ENCODE measurements at places on chromosomes 5 and 9.

GRCh38 chr5:4831325-4831724 lies 308.8 kb upstream of the ADAMTS16 start:
- DNase-seq = no peak

DNA sequence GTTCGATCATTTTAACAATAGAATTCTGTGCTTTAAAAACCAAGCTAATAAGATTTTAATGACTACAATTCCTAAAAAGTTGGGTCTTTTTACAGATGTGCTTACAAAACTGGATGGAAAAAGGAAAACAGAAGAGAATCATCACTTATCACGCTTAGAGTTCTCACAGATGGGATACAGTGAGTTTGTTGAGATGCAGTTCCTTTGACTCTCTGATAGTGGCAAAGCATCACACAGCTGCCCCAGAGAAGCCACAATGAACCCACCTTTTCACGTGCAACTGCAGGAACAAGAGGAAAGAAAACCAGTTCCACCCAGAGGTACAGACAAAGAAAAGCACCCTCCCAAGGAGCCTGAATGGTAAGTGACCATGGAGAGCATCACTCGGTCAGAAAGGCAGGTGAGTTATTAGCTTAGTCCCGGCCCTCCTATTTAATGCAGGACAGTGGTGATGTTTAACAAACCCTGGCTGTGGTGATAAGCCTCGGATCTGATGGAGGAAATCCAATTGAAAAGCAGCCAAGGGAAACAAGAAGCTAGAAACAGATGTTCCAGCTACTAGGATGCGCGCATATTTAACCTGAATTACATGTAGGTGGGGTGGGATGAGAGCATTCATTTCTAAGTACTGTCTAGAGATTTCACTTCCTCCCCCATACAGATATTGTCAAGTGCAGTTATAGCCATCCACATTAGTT lies 167.7 kb downstream of the TARS1 start:
- no peak for DNase-seq

DNA sequence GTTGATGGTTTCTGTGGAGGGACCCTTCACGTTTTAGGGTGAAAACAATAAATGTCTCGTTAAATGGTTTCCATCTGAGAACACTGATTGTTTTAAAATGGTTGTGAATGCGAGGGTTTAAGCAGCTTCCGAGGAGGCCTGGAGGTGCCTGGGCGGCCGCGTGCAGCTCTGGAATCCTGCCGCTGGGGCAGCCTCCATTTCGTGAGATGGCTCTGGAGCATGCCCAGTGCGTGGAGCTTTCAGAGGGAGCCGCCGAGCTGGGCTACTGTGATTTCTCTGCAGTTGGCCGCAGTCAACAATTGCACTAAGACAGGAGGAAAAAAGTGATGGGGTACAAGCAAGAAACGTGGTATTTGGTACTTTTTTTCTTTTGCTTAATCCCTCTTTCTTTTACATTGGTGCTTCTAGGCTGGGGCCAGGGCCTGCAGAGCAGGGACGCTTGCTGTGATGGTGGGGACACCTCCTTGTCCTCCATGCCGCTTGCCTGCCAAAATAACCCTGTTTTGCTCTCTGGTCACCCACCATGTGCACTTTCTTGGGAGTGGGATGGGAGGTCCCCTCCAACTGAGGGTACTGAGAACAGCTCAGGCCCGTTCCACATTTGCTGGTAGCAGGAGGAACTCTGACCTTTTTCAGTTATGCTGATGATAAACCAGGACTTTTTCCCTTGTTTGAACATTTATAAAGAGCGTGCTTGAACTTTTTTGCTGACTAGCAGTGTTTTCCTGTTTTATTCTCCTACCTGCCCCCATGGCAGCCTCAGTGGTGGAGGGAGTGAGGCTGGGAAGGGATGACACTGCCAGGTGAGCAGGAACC lies 47.1 kb downstream of the EHMT1 start:
- no peak for DNase-seq

- peak; percentile 63 for DNase-seq
Observed at GRCh38 chr5:149940077-149940574, 4.5 kb downstream of the PDE6A start.

DNA sequence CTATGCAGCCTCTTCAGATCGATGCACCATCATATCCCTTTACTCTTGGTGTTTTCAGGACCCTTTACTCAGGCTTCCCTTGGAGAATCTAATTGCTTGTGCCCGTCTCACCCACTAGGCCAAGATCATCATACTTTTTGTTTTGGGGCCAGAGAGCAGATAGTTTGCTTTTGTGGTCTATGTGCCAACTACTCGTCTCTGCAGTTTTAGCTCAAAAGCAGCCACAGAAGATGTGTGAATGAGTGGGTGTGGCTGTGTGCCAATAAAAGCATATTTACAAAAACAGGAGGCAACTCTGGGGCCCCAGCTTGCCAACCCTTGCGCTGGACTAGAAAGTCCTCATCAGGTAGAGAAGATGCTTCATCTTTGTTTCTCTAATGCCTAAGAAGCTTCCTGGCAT lies 216.8 kb downstream of the SEMA5A start:
- DNase-seq = no peak

DNA sequence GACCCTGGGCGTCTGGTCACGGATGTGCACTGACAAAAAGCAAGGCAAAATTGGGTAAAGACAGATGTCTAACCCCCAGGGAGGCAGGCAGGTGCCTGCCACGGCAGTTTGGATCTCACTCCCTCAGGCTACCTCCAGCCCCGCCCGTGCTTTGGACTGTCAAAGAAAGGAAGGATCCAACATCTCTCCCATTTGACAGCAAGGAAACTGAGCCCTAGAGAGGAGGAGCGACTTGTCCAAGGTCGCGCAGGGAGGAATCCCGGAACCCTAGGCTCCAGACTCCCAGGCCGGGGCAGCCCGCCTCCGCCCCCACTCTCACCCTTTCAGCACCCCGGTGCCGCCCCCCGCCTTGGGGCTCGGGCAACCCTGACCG lies 376 bp downstream of the GOLGA1 start:
- no peak for DNase-seq

DNA sequence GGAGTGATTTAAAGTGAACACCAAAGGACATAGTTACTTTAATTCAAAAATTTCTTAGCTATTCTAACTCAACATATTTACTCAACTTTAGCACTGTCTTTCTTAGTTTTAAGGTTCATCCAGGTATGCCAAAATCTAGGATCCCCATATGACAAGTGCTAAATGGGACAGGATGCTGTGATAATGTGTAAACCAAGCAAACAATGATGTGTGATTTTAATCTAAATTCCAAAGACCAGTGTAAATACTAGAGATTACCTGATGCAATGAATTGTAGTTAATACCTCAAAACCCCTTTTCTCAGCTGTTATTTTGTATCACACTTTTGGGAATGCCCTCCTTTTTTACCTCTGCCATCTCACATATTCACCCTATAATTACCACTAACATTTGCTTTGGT lies 26.8 kb upstream of the ISOC1 start:
- no peak for DNase-seq

GRCh38 chr5:120779674-120780073 lies 315.6 kb downstream of the PRR16 start:
- peak; percentile 14 for DNase-seq

DNA sequence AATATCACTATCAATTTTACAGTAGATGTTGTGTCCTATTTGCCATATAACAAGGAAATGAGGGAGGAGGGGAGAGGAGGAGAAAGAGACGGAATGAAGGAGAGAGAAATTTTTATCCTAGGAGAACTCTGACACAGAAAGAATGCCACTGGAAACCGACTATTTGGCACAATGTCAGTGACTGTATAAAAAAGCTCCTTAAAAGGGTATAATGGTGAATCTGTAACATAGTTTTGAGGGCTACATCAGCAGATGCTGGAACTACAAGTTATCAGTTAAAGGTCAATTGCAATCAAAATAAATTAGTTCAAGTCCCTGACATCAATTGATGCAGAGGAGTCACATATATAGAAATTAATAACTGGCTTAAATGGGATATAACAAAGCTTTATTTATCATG lies 5.7 kb downstream of the EDIL3 start:
- no peak for DNase-seq

GRCh38 chr9:126293522-126293889 lies 33.1 kb upstream of the MVB12B start:
- DNase-seq = no peak

- no peak for DNase-seq
Observed at GRCh38 chr5:86127696-86128095, 490.0 kb upstream of the COX7C start.

- DNase-seq = no peak
Observed at GRCh38 chr5:106134549-106134948, 1536.2 kb downstream of the EFNA5 start.

DNA sequence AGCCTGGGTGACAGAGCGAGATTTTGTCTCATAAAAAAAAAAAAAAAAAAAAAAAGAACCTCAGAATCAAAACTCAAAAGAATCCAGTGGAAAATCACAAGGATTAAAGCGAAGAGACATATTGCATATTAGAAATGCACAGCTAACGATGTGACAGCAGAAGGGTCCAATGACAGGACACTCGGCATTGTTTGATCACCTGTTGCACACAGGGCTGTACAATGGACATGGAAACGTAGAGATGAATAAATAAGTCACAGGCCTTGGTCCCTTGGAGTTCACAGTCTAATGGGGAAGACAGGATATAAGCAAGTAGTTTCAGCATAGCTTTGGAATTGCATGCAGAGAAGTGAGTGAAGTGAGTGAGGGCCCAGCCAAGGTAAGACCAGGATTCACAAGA lies 25.9 kb upstream of the PIK3R1 start:
- DNase-seq = no peak

GRCh38 chr5:138658676-138659075 lies 83.5 kb upstream of the HSPA9 start:
- DNase-seq = no peak

DNA sequence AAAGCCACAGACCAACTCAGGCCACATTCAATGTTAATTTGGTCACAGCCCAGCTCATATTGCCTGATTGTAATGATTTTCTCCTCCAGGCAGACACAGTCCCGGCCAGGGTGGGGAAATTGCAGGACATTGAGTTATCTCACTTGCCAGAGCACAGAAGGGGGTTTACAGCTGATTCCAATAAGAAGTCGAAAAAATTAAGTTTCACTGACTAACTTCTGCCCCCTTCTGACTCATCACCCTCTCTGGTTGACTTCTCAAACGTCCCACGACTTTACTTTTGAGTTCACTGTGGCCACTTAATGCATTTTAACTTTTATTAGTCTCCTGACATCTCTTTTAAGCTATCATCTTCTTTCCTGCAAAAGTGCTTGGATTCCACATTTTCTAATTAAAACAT lies 321.4 kb upstream of the WWC1 start:
- DNase-seq = no peak

DNA sequence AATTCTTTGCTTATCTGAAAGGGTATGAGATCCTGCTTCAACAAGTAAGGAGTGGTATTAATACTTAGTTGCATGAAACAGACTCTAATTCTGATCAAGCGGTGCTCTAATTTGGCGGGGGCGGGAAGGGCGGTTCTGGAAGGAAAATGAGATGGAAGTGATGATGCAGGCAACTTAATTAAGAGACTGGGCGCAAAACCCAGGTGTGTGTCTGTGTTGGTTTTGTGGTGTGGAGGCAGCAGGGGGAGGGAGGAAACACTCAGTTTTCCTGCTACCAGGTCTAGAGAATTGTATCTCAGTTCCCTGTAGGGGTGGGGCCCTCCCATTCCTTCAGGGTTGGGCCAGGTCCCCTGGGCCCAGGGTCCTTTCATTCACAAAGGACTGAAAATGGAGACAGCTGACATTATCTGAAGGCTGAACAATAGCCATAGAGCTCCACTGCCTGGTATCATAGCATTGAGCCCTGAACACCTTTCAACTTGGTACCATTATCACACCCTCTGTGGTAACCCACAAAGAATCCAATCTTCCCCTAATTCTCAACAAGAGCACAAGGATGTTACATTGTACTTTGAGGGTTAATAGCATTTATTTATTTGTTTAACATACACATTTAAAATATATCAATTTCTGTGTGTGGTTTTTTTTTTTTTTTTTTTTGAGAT lies 17.2 kb upstream of the C5orf47 start:
- DNase-seq = no peak

DNA sequence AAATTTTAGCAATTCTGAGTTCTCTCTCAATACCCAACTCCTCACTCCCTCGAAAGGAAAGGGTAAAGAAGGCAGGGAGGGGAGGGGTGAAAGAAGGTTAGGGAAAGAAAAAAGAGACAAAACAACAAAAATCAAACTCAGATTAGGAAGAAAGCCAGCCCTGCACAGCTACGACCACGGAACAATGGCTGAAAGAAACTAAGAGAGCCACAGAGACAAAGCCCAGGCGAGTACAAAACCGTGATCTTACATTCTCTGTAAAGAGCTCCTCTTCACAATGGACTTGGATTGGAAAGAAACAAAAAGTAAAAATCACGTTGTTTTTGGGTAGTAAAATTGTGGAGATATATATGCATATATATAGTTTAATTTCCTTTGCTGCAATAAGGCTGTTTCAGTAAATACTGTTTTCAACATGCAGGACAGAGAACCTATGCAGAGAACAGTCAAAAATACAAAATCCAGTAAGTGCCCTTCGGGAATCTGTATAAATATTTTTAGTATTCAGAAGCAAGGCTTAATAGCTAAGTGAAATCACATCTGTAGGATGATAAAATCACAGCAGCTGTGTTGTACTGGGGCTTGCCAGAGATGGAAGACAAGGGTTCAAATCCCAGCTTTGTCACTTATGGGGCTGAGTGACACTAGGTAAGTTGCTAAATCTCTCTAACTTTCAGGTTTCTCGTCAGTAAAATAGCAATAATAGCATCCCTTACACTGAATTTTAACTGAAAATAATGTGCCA lies 16.9 kb downstream of the PSMB7 start:
- no peak for DNase-seq

DNA sequence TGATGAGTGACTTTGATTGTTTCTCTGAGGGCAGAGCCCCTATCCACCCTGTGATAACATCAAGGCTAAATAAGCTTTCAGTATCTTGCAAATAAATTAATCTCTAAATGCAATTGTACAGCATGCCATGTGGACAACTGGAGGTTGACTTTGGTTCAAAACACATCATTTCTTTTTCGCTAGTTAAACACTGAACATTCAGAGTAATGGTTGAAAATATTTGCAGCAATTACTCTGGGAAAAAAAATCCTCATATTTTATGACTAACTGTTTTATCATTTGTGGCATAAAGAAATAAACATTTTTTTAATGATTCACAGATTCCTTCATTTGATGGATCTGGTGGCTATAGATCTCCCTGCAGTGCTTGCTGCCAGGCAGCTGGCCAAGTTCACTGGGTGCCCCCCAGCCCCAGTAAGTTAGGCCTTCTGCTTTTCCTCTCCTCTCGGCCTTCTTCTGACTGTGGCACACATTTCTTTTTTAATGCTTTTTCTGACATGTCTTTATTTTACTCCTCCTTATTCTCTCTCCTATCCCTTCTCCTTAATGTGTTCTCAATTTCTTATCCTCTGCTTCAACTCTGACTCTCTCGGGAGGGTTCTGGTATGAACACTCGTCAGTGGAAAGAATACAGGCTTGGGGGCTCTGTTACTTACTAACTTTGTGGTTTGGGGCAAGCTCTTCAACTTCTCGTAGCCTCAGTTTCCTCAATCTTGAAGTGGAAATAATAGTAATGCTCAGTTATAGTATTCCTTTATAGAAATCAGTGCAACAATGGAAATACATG lies 69.6 kb downstream of the ADAMTSL1 start:
- peak; percentile 32 for DNase-seq

GRCh38 chr5:172713113-172713808 lies 57.7 kb downstream of the DUSP1 start:
- DNase-seq = no peak

GRCh38 chr5:142095035-142095434 lies 13.5 kb upstream of the NDFIP1 start:
- no peak for DNase-seq

GRCh38 chr5:94523018-94523417 lies 95.4 kb downstream of the KIAA0825 start:
- DNase-seq = no peak

Measured in epithelial cell of esophagus (primary cell).